Glutamatergic neuron (in vitro differentiated cells): ENCODE measurements at places on chromosomes 5 and 9. TPM values are rescaled to one million over a fixed set of nuclear protein-coding genes. Genes with fewer than 3 reads are reported as not detected.
A peak's percentile ranks its signal among the peaks of the same experiment; 100 is the strongest.

DNA sequence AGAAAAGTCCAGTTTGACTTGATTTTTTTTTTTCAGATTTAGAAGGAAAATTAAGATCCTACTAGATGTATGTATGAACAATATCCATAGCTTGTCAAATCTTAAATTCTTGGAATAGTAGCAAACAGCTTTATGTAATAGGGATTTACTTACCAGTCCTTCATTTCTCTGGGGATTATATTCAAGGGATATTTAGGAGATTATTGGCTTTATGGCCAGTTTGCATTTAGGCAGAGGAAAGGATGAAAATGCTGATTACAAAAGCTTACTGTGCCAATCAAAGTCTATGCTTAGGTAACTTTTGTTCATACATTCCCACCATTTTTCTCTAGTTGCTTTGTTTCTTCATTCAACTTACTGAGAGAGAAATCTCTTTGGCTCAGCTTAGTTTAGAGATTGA, 47.9 kb downstream of the MAST4 start:
- no peak overlapping the region for H3K4me3 ChIP-seq
- no peaks in the 10 kb centered on the region for H3K36me3 ChIP-seq
- no peak overlapping the region for H3K27ac ChIP-seq
- no peak for DNase-seq

The MARCOL gene
- total RNA-seq = not detected

GRCh38 chr5:142095035-142095434, 13.5 kb upstream of the NDFIP1 start:
- DNase-seq = no peak
- no peak overlapping the region for H3K4me3 ChIP-seq
- H3K36me3 ChIP-seq = no peaks in the 10 kb centered on the region
- H3K27me3 ChIP-seq = peaks cover 3% of the 10 kb centered on the region

- no peak overlapping the region for H3K4me3 ChIP-seq
- no peak for DNase-seq
- H3K27me3 ChIP-seq = no peaks in the 10 kb centered on the region
- H3K27ac ChIP-seq = no peak overlapping the region
- no peaks in the 10 kb centered on the region for H3K36me3 ChIP-seq
These were observed 37.0 kb downstream of the TNFSF8 start for GRCh38 chr9:114893221-114894010.

DNA sequence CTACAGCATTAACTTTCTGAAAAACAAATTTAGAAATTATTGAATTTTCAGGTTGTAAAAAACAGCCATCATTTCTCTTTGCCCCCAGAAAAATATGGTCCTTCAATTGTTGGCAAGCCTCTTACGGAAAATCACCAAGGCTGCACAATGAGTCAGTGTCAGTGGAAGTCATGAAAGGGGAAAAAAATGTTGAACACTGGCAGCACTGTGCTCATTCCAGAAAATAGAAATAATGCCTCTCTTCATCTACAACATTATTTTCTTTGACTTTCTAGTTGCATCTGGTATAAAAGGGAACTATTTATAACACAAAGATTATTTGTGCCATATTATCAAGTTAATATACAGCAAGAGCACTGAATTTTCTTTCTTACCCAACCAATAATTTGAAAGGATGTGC, 26.7 kb upstream of the STK32A start:
- H3K27ac ChIP-seq = no peak overlapping the region
- H3K36me3 ChIP-seq = peaks cover 6% of the 10 kb centered on the region
- peaks cover 22% of the 10 kb centered on the region for H3K4me1 ChIP-seq
- DNase-seq = no peak

GRCh38 chr9:80649001-80649420, 1040.3 kb downstream of the TLE1 start:
- H3K36me3 ChIP-seq = no peaks in the 10 kb centered on the region
- no peak overlapping the region for H3K27ac ChIP-seq
- H3K4me1 ChIP-seq = no peaks in the 10 kb centered on the region
- H3K27me3 ChIP-seq = no peaks in the 10 kb centered on the region
- H3K4me3 ChIP-seq = no peak overlapping the region

GRCh38 chr9:3949744-3950143, 350.1 kb downstream of the GLIS3 start:
- no peaks in the 10 kb centered on the region for H3K27me3 ChIP-seq
- H3K36me3 ChIP-seq = no peaks in the 10 kb centered on the region
- DNase-seq = no peak
- no peak overlapping the region for H3K4me3 ChIP-seq
- no peak overlapping the region for H3K27ac ChIP-seq

The OSMR gene
- not detected for total RNA-seq

DNA sequence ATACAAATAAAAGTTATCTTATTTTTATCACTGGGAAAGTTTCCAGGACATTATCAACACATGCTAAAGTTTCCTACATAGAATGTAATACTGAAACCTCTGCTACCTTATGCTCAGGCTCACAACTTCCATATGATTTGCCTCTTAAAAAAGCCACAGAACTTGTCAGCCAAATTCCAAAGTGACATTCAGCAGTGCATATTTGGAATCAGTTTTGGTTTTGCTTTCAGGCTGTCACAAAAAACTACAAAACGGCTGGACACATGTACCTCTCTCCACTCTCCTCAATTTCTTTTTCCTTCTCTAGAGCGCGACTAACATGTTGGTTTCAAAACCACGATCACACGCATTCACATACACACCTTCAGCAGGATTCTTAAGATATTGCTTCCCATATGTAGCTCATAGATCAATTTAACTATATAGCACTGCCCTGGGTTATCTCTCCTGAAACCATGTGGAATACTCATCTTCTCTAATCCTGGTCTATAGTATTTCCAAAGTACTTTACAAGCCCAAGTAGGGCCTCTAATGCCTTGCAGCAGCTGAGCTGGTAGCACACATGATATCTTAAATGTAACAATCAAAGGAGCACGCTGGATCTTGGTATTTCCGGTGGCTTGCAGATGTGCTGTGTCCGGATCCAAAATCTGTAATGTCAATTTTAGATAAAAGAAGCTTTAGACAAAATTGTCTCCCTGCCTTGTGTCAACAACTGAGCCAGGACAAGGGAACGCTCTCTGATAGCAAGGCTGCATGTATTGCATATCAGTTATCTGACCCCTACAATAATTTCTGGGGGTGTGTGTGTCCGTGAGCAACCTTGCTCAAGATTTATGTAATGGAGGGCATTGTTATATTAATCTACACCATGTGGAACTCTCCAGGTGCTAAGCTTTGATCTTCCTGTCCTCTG, 203.2 kb downstream of the DMRT2 start:
- peaks cover 1% of the 10 kb centered on the region for H3K27me3 ChIP-seq
- H3K27ac ChIP-seq = no peak overlapping the region
- no peak for DNase-seq
- no peaks in the 10 kb centered on the region for H3K4me1 ChIP-seq
- no peaks in the 10 kb centered on the region for H3K36me3 ChIP-seq

The IL6ST gene
- 37.7 TPM for total RNA-seq

The RACK1 gene
- total RNA-seq = 1,397 TPM

DNA sequence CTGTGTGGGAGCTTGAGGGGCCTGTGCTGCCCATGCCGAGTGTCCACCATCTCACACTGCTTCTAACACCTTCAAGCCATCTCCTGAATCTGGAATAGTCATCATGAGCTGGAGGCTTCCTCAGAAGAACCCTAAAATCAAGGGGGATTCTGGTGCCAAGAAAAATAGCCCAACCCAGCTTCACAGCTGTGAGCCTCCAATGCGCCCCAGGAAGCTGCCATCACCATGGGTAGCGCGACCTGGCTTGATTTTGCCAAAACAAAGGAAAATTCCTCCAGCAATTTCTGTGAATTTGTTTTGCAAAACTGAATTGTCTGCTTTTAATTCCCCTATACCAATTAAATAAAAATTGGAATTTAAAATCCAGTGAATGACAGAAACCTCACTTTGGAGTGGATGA, 6.2 kb upstream of the TIFAB start:
- H3K27ac ChIP-seq = no peak overlapping the region
- H3K4me3 ChIP-seq = no peak overlapping the region
- H3K27me3 ChIP-seq = peaks cover 3% of the 10 kb centered on the region
- DNase-seq = no peak

- no peaks in the 10 kb centered on the region for H3K27me3 ChIP-seq
- no peak overlapping the region for H3K27ac ChIP-seq
- H3K36me3 ChIP-seq = no peaks in the 10 kb centered on the region
- H3K4me1 ChIP-seq = no peaks in the 10 kb centered on the region
These were observed 299.4 kb downstream of the COX7C start for GRCh38 chr5:86917117-86917579.

DNA sequence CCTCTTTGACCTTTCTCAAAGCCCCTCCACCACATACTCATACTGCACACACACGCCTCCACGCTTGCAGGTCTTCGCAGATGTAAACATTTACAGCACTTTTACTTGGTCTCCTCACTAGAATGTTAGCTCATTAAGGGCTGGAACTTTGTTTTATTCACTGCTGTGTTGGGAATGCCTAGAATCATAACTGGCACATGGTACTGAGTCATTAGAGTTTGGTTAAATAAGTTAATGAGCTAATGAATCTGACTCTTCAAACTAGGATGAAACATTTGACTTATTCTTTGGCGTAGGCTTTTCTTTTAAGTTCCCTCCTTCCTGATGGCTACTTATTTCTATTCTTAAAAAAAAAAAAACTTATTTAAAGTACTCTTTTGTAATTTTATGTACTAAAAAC, 28.9 kb downstream of the MAN2A1 start:
- no peaks in the 10 kb centered on the region for H3K36me3 ChIP-seq
- H3K27ac ChIP-seq = no peak overlapping the region
- H3K4me1 ChIP-seq = peaks cover 12% of the 10 kb centered on the region
- no peak for DNase-seq
- H3K4me3 ChIP-seq = no peak overlapping the region
- no peaks in the 10 kb centered on the region for H3K27me3 ChIP-seq

The MEF2C gene
- 24.1 TPM for total RNA-seq

GRCh38 chr9:7129391-7129790, 371.6 kb downstream of the KDM4C start:
- H3K27me3 ChIP-seq = no peaks in the 10 kb centered on the region
- no peak overlapping the region for H3K27ac ChIP-seq
- no peak for DNase-seq
- H3K4me3 ChIP-seq = no peak overlapping the region

The CFAP90 gene
- not detected for total RNA-seq

The TENT4A gene
- 23.7 TPM for total RNA-seq

DNA sequence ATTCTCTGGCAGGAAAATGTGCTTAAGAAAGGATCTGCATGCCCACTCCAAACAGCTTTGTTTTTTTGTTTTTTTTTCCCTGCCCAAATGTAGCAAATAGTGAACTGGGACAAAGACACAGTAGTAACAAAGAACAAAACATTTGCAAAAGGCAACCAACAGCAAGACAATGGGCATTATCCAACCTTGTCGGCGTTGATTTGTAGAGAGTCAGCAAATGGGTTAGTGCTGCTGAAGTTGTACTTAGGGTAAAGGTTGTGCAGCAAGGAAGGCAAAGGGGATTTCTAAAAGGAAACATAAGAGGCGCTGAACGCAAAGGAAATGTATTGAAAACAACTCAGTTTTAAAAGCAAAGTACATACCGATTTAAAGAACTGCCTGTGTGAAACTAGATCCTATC, 136.2 kb downstream of the MPDZ start:
- no peaks in the 10 kb centered on the region for H3K27me3 ChIP-seq
- no peak overlapping the region for H3K4me3 ChIP-seq
- DNase-seq = no peak
- H3K27ac ChIP-seq = peak overlapping the region; percentile 30
- no peaks in the 10 kb centered on the region for H3K36me3 ChIP-seq
- peaks cover 8% of the 10 kb centered on the region for H3K4me1 ChIP-seq

DNA sequence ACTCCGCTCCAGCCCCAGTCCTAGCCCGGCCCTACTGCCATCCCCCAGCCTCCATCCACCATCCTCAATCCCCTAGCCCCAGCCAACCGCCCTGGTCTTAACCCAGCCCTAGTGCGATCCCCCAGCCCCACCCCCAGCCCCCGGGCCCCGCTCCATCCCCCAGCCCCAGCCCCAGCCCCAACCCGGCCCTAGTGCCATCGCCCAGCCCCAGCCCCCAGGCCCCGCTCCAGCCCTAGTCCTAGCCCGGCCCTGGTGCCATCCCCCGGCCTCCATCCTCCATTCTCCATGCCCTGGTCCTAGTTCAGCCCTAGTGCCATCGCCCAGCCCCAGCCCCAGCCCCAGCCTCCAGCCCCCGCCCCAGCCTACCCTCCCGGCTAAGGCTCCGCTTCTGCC, 398 bp downstream of the TOR1A start:
- no peaks in the 10 kb centered on the region for H3K27me3 ChIP-seq
- H3K27ac ChIP-seq = peak overlapping the region; percentile 73
- peaks cover 6% of the 10 kb centered on the region for H3K4me1 ChIP-seq
- peak overlapping the region; percentile 84 for H3K4me3 ChIP-seq
